Thyroid gland (tissue), 4 donors: ENCODE measurements at places on chromosomes 5 and 9. TPM values are rescaled to one million over a fixed set of nuclear protein-coding genes. Genes with fewer than 3 reads are reported as not detected.

GRCh38 chr9:125997196-125997823 lies 250.1 kb downstream of the PBX3 start:
- peak; percentile 85 for DNase-seq
- H3K36me3 ChIP-seq: no peaks in the 10 kb centered on the region
- peaks cover 8% of the 10 kb centered on the region for H3K4me1 ChIP-seq
- H3K4me3 ChIP-seq: no peak overlapping the region
- H3K27me3 ChIP-seq: no peaks in the 10 kb centered on the region
- no peak overlapping the region for H3K27ac ChIP-seq

DNA sequence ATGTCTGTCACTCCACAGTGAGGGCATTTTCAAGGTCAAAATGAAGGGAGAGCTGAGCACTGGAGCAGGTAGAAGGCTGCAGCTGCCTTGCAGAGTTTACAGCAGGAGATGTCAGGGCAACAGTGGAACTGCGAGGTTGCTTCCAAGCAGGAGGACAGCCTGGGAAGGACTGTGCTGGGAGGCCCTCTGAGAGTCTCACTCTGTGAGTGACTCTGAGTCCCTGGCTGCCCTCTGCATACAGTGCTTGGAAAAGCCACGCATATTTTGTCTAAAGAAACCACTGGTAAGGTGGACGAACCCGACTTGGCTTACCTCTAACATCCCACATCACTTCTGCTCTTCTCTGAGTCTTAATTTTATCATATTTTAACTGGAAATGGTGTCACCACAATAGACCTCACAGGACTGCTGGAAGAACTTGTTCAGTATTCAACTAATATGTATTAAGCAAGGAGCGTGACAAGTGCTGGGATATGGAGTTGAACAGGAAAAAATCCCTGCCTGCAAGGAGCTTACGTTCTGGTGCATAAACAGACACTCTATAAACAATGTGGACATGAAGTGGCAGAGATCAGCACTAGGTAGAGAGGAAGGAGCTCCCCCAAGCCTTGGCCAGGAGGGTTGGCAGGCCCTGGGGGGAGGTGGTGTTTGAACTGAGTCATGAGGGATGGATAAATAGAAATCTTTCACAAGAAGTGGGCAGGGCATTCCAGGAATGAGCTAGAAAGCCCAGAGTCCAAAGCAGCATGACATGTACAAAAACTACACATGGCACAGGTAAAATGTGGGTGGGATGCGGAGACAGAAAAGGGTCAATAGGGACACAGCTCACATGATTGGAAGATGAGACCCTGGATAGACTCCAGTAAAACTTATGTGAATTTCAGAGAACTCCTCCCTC lies 64.0 kb upstream of the FOXE1 start:
- DNase-seq: peak; percentile 40
- no peaks in the 10 kb centered on the region for H3K27me3 ChIP-seq
- no peak overlapping the region for H3K4me3 ChIP-seq
- H3K27ac ChIP-seq: peak overlapping the region; percentile 17

DNA sequence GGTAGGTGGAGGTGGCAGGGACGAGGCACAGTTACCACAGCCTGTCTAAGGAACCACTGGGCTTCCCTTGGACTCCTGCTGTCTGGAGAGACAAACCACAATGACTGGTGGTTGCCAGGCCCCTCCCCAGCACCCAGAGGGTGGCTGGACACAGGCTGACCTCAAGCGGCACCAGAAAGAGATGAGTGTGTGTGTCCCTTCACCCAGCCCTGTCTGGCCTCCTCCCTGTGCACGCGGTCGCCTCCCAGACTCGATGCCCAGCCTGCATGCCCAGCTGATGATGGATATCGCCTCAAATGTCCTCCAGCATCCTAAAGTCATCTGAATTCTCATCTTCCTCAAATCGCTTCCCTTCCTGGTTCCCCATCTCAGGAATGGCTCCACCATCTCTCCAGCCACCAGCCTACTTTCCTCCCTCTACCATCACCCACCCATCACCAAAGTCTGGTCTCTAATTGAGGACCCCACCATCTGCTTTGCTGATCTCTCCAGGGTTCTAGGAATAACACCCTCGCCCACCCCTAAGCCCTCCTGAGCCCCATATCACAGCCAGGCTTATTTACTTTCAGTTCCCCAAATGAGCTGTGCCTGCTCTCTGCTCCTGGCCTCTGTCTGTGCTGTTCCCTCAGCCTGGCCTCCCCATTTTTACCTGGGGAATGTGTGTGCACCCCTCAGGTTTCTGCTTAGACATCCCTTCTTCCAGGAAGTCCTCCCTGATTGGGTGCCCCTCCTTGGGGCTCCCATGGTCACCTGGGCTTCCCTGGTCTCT lies 52.5 kb upstream of the GGTA1 start:
- DNase-seq: no peak
- no peak overlapping the region for H3K4me3 ChIP-seq
- H3K36me3 ChIP-seq: no peaks in the 10 kb centered on the region
- H3K27me3 ChIP-seq: no peaks in the 10 kb centered on the region
- peaks cover 10% of the 10 kb centered on the region for H3K4me1 ChIP-seq

- no peak for DNase-seq
- no peak overlapping the region for H3K4me3 ChIP-seq
- peaks cover 6% of the 10 kb centered on the region for H3K4me1 ChIP-seq
- H3K27me3 ChIP-seq: no peaks in the 10 kb centered on the region
- no peaks in the 10 kb centered on the region for H3K36me3 ChIP-seq
Observed at GRCh38 chr5:119302916-119303897, 52.6 kb upstream of the TNFAIP8 start.

- no peaks in the 10 kb centered on the region for H3K36me3 ChIP-seq
- no peak overlapping the region for H3K4me3 ChIP-seq
- no peaks in the 10 kb centered on the region for H3K4me1 ChIP-seq
- H3K27ac ChIP-seq: no peak overlapping the region
Observed at GRCh38 chr5:148107608-148108007, 43.8 kb downstream of the SPINK5 start.

SLC6A3 gene
- 0.54 TPM for total RNA-seq

SH3RF2 gene
- 20.8 TPM for total RNA-seq

IL13 gene
- not detected for total RNA-seq

- no peaks in the 10 kb centered on the region for H3K4me1 ChIP-seq
- H3K27ac ChIP-seq: no peak overlapping the region
- DNase-seq: no peak
Observed at GRCh38 chr5:144024545-144024944, 145.9 kb downstream of the YIPF5 start.

- no peaks in the 10 kb centered on the region for H3K36me3 ChIP-seq
- DNase-seq: no peak
Observed at GRCh38 chr5:71699233-71699632, 19.8 kb upstream of the CARTPT start.

GRCh38 chr5:175773534-175774070 lies 97.8 kb upstream of the CPLX2 start:
- H3K36me3 ChIP-seq: no peaks in the 10 kb centered on the region
- no peak overlapping the region for H3K27ac ChIP-seq
- no peaks in the 10 kb centered on the region for H3K4me1 ChIP-seq
- H3K4me3 ChIP-seq: no peak overlapping the region
- H3K27me3 ChIP-seq: peaks cover 3% of the 10 kb centered on the region
- no peak for DNase-seq

DNA sequence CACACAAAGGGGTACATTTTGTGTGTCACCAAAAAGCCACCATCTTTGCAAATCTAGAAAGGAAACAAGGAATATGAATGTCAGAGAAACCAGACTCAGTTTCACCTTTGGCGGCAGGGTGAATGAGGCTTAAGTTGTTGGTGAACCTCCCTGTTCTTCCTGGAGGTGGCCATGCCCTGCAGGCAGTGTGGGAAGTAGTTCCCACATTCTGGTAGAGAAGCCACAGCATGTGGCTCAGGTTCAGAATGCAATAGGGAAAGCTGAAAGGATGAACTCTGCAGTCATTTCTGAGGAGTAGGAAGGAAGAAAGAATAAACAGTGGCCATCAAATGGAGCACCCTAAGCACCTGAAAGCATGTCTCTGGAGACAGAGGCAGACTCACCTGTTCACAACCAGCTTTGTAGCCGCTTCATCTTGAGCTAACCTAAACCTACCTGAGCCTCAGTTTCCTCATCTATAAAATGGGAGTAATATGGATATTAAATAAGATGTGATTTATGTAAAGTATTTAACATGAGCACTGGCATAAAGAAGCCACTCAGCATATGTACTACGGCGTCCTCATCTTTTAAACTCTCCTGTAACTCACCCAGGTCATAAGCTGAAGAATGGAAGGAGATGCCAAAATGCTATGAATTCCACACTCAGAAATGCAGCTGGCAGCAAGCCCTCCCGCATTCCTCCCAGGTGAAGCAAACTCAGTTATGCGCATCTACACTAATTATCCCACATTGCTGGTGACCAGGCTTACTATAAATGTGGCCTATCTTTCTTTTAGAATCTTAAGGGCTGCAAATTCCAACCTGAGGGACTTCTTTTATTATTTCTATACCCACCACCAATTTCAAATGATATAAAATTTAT lies 86.0 kb downstream of the ZNF608 start:
- peak overlapping the region; percentile 49 for H3K27ac ChIP-seq
- peak; percentile 79 for DNase-seq
- no peaks in the 10 kb centered on the region for H3K27me3 ChIP-seq
- H3K36me3 ChIP-seq: no peaks in the 10 kb centered on the region
- H3K4me3 ChIP-seq: no peak overlapping the region

GRCh38 chr9:114364134-114365041 lies 23.4 kb downstream of the AKNA start:
- H3K27me3 ChIP-seq: no peaks in the 10 kb centered on the region
- DNase-seq: no peak
- no peak overlapping the region for H3K27ac ChIP-seq
- H3K4me3 ChIP-seq: no peak overlapping the region

GRCh38 chr5:126438267-126438666 lies 15.1 kb downstream of the GRAMD2B start:
- peaks cover 57% of the 10 kb centered on the region for H3K4me1 ChIP-seq
- H3K27ac ChIP-seq: peak overlapping the region; percentile 28
- H3K36me3 ChIP-seq: no peaks in the 10 kb centered on the region
- no peak overlapping the region for H3K4me3 ChIP-seq
- DNase-seq: no peak
- no peaks in the 10 kb centered on the region for H3K27me3 ChIP-seq

GRCh38 chr5:177123789-177124485 lies 9.6 kb upstream of the NSD1 start:
- DNase-seq: peak; percentile 60
- H3K27me3 ChIP-seq: no peaks in the 10 kb centered on the region
- H3K27ac ChIP-seq: peak overlapping the region; percentile 2
- no peak overlapping the region for H3K4me3 ChIP-seq

DNA sequence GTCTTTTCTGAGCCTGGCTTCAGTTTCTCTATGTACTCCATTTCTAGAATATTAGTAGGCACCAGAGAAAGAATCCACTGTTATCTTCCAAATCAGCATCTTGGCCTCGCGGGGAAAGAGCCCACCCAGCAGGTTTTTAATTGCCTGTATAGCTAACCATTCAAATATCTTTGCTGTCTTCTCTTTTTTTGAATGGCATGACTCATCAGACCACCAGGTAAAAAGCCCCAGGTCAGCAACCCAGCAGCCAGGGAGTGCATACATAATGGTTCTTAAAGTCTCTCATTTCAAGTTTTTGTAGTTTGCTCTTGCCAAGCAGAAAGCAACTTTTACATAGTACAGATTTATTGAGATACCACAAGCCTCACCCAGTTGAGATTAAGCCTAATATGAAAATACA lies 50.7 kb downstream of the TMEM167A start:
- DNase-seq: no peak
- no peaks in the 10 kb centered on the region for H3K36me3 ChIP-seq
- H3K27me3 ChIP-seq: no peaks in the 10 kb centered on the region

C1QTNF3 gene
- 8.2 TPM for total RNA-seq

TMEM174 gene
- total RNA-seq: 0.22 TPM

ZNG1E gene
- total RNA-seq: 58.9 TPM

DNA sequence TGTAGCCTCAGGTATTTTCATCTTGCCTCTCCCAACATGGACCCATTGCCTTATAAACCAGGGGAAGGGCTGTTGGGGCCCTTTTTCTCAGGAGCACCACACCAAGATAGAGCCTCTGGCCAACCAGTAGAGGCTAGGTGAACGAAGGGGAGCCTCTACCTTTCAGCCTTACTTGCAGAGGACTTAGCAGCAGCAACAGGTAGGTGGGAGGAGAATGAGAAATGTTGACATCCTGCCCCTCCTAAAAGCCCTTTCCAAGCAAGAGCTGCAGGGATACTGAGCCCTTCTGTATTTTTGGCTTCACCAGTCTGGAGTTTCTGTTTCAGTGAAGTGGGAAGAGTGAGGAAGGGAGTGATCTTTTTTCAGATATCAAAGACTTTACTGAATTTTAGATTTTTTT lies 77.4 kb downstream of the MTREX start:
- H3K4me1 ChIP-seq: no peaks in the 10 kb centered on the region
- DNase-seq: no peak

DNA sequence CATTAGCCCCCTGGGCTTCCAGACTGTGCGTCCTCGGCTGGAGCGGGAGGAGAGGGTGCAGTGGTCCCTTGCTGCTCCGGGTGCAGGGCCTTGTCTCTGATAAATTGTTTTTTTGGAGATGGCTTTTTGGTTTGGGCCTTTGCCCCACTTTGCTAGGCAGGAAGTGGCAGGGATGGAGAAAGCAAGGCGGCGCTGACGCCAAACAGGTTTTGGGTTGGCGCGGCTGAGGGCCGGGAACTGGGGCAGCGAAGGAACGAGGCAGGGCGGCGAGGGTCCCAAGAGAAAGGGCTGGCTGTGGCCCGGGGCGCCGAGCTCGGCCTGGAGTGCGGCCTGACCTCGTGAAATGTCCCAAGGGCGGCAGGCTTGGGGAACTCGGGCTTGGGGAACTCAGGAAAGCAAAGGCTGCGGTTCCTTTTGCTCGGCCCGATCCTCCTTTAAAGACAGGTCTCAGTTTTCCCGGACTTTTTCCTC lies 4.1 kb downstream of the LHX2 start:
- no peak overlapping the region for H3K27ac ChIP-seq
- no peaks in the 10 kb centered on the region for H3K36me3 ChIP-seq
- peaks cover 60% of the 10 kb centered on the region for H3K4me1 ChIP-seq
- H3K27me3 ChIP-seq: peaks cover 84% of the 10 kb centered on the region
- DNase-seq: no peak

GCNT4 gene
- total RNA-seq: 1.8 TPM

DNA sequence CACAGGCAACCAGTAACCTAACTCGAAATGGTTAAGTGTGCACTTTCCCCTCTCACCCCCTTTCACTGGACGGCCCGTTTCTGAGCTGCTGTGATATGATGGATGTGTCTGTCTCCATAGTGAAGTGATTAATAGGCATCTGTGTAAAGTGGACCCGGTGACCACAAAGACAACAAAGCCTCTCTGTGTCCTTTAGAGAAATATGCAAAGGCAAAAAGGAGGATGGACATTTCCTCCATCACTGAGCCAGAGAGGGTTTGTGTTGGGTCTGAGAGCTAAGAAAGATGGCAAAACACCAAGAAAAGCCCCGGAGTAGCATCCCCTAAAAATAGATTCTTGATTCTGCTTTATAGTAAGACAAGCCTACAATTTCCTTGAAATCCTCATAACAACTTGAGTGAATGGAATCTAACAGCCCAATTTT lies 120.6 kb downstream of the SEMA6A start:
- H3K4me1 ChIP-seq: no peaks in the 10 kb centered on the region
- H3K36me3 ChIP-seq: no peaks in the 10 kb centered on the region
- no peak overlapping the region for H3K4me3 ChIP-seq
- H3K27me3 ChIP-seq: no peaks in the 10 kb centered on the region

GRCh38 chr5:10125116-10125515 lies 124.6 kb downstream of the ATPSCKMT start:
- no peak overlapping the region for H3K27ac ChIP-seq
- H3K27me3 ChIP-seq: no peaks in the 10 kb centered on the region
- H3K4me1 ChIP-seq: no peaks in the 10 kb centered on the region
- H3K4me3 ChIP-seq: no peak overlapping the region

TRAF1 gene
- total RNA-seq: 5.7 TPM

- DNase-seq: no peak
- H3K27me3 ChIP-seq: no peaks in the 10 kb centered on the region
- no peak overlapping the region for H3K27ac ChIP-seq
- H3K4me1 ChIP-seq: no peaks in the 10 kb centered on the region
- H3K4me3 ChIP-seq: no peak overlapping the region
Observed at GRCh38 chr5:178801021-178801420, 58.7 kb upstream of the ZNF354B start.
